ENCODE measurements at places on chromosomes 3 and 15. TPM values are rescaled to one million over a fixed set of nuclear protein-coding genes. Genes with fewer than 3 reads are reported as not detected.

DNA sequence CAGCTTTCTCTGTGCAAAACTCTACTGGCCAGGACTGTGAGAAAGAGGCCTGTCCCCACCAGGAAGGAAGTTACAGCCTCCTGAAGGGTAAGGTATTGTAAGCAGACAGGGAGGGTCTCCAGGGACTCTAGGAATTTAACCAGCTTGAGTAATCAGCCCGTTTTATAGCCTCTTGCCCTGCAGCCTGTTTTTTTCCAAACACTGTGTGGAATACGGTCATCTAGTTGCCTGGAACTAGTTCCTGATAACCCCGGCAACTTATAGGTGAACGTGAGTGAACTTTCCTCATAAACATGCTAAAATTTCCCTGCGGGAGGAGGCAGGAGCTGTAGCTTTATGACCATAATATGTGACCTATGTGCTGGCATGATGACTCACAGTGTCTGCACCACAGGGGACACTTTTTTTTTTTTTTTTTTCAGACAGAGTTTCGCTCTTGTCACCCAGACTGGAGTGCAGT is 60.1 kb upstream of the DAZL start:
- peak; percentile 14 for DNase-seq

GRCh38 chr15:66241908-66242285 is 11.7 kb downstream of the MEGF11 start:
- DNase-seq, result no peak

GRCh38 chr15:87623832-87624231 is 632.7 kb downstream of the NTRK3 start:
- no peak for DNase-seq

- no peak for DNase-seq
These were observed 29.3 kb downstream of the ZNF710 start for GRCh38 chr15:90030376-90030775.

- no peak for DNase-seq
These were observed 46.2 kb downstream of the NR1D2 start for GRCh38 chr3:23991306-23991682.

DNA sequence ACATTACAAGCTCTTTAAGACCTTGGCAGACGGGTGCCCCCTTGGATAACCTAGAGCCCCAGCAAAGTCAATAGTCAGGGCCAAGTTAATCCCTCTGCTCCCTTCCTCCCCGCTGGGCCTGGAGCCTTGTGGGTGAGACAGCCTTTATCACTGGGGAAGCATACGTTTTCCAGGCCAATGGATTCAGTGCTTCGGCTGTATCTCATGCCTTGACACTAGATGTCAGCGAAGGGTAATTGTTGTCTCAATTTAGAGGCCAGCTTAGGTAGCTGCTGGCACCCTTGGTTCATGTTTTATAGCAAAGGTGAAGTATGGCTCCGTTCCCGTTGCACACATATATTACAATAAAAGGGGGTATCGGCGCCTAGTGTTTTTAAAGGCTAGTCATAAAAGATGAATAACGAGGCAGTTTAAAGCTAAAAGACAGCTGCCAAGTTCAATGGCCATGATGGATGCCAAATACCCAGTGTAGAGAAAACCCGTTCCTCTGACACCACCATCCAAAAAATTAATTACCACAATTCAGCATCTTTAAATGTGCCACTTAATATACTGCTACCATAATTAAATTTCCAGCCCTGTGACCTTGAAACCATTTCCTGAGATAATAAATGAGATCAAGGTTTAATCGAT is 52.3 kb upstream of the BNIP2 start:
- DNase-seq, result peak; percentile 35

DNA sequence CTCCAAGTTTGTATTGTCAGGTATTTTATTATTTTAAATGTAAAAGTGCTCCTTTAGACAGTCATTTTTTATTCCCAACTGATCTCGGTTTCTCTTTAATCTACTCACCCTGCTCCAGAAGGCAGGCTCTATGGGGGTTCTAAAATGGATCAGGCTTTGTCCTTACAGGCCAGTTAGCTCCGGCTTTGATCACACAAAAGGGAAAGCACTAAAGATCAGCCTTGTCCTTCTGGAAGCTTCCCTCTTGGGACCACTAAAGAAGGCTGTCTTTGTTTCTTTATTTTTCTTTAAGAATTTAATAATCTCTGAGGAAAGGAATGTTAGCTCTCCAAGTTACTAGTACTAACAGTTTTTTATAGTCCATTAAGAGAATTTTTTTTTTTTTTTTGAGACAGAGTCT is 560.5 kb upstream of the ZNF717 start:
- DNase-seq, result no peak

- DNase-seq, result no peak
These were observed 846 bp upstream of the POLG start for GRCh38 chr15:89335298-89336041.

GRCh38 chr15:74855857-74856256 is 12.9 kb upstream of the ULK3 start:
- peak; percentile 56 for DNase-seq

DNA sequence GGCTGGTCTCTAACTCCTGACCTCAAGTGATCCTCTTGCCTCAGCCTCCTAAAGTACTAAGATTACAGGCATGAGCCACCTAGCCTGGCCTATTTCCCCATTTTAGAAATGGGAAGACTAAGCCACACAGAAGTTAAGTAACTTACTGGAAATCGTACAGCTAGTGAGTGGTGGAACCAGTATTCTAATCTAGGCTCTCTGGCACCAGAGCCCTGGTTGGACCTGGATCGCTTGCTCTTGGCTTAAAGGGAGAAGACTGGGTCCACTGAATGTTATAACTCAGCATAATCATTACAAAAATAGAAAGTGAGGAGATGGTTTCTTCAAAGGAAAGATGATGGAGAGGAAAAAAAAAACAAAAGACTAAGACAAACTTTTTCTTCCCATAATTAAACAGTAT is 37.4 kb upstream of the CNTN3 start:
- no peak for DNase-seq

GRCh38 chr3:99818818-99819217 is 1.2 kb downstream of the CMSS1 start:
- DNase-seq, result no peak

- no peak for DNase-seq
These were observed 57.0 kb upstream of the MCTP2 start for GRCh38 chr15:94174399-94174802.

DNA sequence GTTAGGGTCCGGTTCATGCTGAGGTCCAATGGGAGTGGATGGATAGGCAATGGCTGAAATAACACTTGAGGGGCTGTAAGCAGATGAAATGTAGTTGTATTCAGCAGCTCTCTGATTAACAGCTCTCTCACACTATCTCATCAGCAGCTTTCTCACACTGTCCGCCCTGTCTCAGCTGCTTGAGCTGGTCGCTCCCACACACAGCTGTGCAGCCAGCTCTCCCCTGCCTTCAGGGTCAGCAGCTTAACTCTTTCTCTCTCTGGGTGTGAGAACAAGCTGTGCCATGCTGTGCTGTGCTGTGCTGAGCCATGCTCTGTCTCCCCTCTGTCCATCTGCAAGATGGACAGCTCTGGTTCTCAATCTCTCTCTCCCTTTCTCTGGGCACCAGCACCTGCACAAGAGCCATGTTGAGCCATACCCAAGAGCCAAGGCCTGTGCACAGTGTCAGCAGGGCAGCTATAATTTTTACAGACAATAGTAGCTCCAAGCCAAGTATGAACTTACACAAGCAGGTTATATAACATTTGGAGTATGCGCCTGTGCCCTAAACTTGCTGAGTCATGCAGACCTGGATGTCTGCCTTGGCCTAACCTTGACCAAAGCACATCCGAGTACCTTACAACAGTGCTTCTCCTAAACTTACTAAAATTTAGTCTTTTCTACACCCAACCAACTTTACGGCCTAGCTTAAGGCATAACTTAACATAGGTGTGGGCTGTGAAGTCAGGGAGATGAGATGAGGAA is 291.3 kb upstream of the TRIM42 start:
- peak; percentile 69 for DNase-seq

DNA sequence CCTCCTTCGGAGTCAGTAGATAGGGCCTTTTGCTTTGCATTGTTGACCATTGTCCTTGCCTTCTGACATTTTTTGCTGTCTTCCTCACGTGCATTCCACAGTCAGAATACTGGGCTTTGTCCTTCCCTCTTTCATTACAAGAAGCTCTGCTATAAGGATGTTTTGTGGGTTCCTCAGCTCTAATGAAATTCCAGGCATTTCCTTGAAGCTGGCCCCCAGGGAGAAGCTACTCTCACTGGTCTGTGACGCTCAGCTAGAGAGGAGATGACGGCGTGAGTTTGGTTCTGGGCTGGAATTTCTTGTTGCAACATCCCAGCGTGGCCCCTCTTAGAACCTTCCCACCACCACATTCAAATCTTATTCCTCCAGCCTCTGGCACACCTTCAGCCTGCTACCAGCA is 210.2 kb downstream of the TJP1 start:
- peak; percentile 72 for DNase-seq

DNA sequence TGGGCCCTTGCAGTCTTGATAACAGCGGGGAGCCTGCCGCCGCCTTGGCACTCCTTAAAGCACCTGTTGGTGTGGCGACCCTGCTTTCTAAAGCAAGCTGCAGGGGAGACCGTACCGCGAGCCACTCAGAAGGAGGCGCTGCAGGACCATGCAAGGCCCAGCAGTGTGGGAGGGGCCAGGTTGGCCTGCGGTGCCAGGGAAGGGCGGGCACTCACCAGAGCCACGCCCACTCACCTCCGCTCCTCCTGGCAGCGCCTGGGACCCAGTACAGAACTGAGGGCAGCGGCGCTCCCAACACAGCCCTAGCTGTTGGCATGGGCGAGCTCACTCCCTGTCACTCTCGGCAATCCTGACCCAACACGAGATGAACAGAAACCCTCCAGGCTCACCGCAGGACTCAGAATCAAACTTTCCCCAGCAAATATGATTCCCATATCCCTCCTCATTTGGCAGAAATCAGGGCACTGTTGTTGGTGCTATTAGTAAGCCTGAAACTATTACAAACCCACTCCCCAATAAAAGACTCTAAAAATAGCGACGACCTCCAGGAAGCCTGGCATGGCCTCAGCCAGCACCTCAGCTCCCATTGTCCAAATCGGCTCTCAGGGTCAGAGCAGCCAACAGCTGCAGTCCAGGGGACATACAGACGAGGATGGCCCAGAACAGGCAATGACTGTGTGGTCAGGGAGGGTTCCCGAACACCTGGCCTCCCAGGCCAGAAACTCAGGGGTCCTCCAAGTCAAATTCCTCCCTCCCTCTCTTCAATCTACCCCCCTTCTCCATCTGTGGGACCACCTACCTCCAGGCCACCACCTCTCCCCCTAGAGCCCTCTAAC is 77.2 kb downstream of the TBC1D2B start:
- DNase-seq, result peak; percentile 39

DNA sequence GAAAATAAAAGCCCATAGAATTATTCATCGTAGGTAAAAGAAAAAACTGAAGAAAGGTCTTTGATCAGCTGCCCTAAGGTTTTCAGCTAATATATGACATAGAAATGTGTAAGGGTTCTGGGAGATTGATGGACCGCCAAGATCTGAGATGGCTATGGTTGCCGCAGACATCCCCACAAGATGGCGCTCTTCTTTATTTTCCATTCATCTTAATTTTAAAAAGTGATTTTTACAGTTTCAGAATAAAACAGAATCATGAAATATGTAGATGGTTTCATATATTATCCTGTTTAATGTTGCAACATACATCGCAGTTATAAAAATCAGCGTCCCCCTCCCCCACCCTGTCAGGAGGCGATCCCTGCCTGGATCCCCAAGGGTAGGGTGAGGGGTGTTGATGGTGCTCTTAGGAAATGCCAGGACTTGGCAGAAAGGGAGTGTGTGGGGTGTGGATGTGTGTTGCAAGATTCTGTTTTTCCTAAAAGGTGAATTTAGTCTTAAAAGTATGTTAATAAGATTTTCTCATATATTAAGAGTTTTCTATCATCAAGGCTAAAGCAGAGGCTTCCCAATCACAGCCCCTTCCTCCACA is 68.8 kb downstream of the ANXA2 start:
- DNase-seq, result no peak

- DNase-seq, result peak; percentile 39
These were observed 65.1 kb downstream of the GLCE start for GRCh38 chr15:69225355-69226022.

- peak; percentile 15 for DNase-seq
These were observed 8.5 kb downstream of the CRBN start for GRCh38 chr3:3170998-3171397.

- DNase-seq, result no peak
These were observed 31.6 kb downstream of the ARRDC4 start for GRCh38 chr15:97991972-97992541.

GRCh38 chr3:4950948-4951347 is 28.3 kb upstream of the BHLHE40 start:
- no peak for DNase-seq

GRCh38 chr3:9746330-9746729 is 3.4 kb upstream of the OGG1 start:
- peak; percentile 83 for DNase-seq

GRCh38 chr3:138474163-138474562 is 39.7 kb downstream of the ESYT3 start:
- DNase-seq, result no peak

DNA sequence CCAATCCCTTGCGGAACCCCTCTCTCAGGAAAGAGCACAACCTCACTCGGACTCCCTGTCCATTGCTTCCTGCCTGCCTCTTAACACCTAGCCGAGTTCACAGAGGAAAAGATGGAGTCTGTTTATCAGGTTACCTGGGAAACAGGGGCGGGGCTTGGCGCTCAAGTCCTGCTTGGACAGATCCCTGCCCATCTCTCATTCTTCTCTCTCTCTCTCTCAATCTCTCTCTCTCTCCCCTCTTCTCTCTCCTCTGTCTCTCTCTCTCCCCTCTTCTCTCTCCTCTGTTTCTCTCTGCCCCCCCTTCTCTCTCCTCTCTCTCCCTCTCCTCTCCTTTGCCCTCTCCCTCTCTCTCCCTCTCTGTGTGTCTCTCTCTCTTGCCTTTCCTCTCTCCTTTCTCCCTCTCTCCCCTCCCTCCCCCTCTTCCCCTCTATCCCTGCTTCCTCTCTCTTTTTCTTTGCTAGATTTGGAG is at the start of gene EFHB:
TSS of gene EFHB (minus strand) at position 120 of the 469 bp plus-strand sequence. CDS start 199 bp downstream, outside the sequence.
- peak; percentile 14 for DNase-seq

CHDH gene
- total RNA-seq, result under 0.01 TPM

SPINK8 gene
- not detected for total RNA-seq

SEMA6D gene
- not detected for total RNA-seq

TMEM207 gene
- not detected for total RNA-seq

DCBLD2 gene
- total RNA-seq, result 628 TPM

CHRD gene
- total RNA-seq, result 1.7 TPM

CIB2 gene
- 1.8 TPM for total RNA-seq

GPR176 gene
- 53.3 TPM for total RNA-seq

STIMATE gene
- total RNA-seq, result 13.6 TPM

CHRNA7 gene
- 0.63 TPM for total RNA-seq

CTXN2 gene
- total RNA-seq, result not detected

CDCP1 gene
- 23.0 TPM for total RNA-seq

TMEM212 gene
- total RNA-seq, result not detected

ATP2B2 gene
- under 0.01 TPM for total RNA-seq

MUC13 gene
- total RNA-seq, result 0.17 TPM

ZIC4 gene
- 3.4 TPM for total RNA-seq
